Natural killer cell (primary cell): ENCODE measurements at places on chromosomes 2 and 18. TPM values are rescaled to one million over a fixed set of nuclear protein-coding genes. Genes with fewer than 3 reads are reported as not detected.

DNA sequence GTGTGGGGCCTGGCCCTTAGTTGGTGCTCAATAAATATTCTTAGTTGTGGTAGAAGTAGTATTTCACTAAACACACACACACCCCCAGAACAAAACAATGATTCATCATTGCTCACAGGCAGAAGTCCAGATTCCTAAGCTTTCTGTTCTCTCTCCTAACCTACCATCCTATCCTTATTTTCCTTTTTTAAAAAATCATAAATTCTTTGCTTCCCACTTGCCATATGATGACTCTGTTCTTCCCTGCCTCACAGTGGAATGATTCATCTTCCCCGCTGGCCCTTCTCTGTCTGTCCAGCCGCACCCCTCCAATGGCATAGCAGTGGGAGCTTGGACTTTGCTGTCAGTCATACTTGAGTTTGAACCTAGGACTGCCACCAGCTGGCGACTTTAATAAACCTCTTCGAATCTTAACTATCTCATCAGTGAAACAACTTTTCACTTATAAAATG is 5.2 kb downstream of the EML6 start:
- H3K36me3 ChIP-seq, result no peaks in the 10 kb centered on the region
- peaks cover 13% of the 10 kb centered on the region for H3K4me1 ChIP-seq
- H3K4me3 ChIP-seq, result no peak overlapping the region
- peaks cover 16% of the 10 kb centered on the region for H3K27me3 ChIP-seq

NPHP1 gene
- 0.30 TPM for total RNA-seq

GRCh38 chr2:227655454-227655853 is 11.2 kb upstream of the SCYGR5 start:
- no peaks in the 10 kb centered on the region for H3K4me1 ChIP-seq
- no peaks in the 10 kb centered on the region for H3K27me3 ChIP-seq
- DNase-seq, result no peak
- no peak overlapping the region for H3K4me3 ChIP-seq
- H3K27ac ChIP-seq, result no peak overlapping the region

GRCh38 chr2:1742681-1743395 is 1.5 kb downstream of the PXDN start:
- no peak overlapping the region for H3K27ac ChIP-seq
- H3K4me1 ChIP-seq, result peaks cover 7% of the 10 kb centered on the region
- DNase-seq, result no peak
- H3K36me3 ChIP-seq, result no peaks in the 10 kb centered on the region
